ENCODE measurements at places on chromosomes 1 and 21.

GRCh38 chr1:62637392-62638105, 40.2 kb downstream of the ANGPTL3 start:
- peak; percentile 24 for DNase-seq

- DNase-seq = peak; percentile 8
These were observed 60.5 kb downstream of the ATP1A1 start for GRCh38 chr1:116433275-116434257.

DNA sequence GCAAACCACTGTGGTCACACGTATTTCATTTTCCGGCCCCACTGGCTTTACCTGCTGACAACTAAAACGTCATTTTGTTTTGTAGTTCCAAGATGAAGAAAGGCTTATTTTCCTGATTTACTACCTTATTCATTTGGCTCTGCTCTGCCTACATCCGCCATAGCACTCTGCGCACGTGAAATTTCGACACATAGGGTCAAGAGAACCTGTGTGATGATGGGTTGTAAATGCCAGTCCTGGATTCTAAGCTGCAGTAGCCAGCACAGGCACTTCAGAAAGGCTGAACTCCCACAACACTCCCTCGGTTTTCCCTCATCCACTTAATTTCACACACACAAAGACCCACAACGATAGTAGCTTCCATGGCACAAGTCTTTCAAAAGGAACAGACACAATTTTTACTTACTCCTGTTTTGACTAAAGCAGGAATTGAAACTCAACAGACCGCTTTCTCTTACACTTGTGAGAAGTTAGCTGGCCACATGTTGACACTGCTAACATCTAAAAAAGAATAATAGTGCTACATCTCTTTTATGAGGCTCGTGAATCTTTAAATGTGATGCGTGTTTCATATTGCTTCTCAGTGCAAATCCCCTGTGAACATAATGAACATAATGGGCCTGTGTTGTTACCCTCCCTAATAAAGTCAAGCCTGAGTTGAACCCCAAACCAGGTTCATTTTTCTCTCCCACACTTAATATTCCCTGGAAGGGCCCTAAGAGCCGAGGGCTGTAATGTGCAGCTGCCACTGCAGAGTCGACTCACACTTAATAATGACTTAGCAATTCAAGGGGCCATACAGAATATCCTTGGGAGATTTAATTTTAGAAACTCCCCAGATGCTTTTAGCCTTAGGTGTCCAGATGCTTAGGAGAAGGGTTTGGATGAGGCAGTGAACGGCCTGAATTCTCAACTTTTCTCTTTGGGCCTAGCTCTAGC, 1.5 kb upstream of the RUNX1 start:
- peak; percentile 35 for DNase-seq

GRCh38 chr1:22953740-22954141, 18.9 kb downstream of the LACTBL1 start:
- no peak for DNase-seq

DNA sequence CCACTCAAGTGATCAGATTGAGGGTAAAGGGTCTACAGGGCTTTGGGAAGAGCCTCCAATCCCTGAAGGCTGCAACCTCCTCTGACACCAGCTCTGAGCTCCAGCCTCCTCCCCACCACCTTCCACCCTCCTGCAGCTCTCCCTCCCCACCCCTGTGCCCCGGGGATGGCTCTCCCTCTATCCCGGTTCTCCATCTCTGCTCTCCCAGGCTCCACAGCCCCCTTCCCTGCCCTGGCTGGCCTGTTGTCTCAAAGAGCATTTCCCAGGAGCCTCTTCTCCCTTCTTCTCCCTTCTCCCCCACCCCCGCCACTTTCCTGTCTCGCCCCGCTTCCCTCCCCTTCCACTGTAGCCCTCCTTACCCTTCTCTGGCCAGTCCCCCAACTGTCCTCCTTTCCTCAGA, 1.1 kb downstream of the PLEKHA6 start:
- no peak for DNase-seq

DNA sequence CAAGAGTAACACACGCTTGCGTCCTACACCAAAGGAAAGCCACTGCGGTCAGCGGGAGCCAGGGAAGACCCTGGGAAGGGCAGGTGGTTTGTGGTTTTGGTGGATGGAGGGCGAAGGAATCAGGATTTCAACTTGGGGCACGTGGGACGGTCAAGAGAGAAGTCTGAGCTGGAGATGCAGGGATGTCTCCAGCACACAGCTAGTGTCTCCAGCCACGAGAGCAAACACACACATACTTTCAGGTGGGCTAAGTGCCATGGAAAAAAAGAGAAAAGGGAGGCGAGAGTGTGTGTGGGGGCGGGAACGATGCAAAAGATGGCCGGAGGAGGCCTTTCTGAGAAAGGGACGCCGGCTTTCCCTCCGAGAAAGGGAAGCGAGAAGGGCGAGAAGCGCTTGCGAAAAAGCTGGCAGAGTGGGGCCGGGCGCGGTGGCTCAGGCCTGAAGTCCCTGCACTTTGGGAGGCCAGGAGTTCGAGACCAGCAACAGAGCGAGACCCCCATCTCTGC, 1.4 kb upstream of the SRRM1 start:
- DNase-seq = peak; percentile 68

- DNase-seq = no peak
These were observed 51.3 kb upstream of the BCL10 start for GRCh38 chr1:85327759-85328158.

- no peak for DNase-seq
These were observed 32.7 kb upstream of the ZBTB40 start for GRCh38 chr1:22418933-22419382.

DNA sequence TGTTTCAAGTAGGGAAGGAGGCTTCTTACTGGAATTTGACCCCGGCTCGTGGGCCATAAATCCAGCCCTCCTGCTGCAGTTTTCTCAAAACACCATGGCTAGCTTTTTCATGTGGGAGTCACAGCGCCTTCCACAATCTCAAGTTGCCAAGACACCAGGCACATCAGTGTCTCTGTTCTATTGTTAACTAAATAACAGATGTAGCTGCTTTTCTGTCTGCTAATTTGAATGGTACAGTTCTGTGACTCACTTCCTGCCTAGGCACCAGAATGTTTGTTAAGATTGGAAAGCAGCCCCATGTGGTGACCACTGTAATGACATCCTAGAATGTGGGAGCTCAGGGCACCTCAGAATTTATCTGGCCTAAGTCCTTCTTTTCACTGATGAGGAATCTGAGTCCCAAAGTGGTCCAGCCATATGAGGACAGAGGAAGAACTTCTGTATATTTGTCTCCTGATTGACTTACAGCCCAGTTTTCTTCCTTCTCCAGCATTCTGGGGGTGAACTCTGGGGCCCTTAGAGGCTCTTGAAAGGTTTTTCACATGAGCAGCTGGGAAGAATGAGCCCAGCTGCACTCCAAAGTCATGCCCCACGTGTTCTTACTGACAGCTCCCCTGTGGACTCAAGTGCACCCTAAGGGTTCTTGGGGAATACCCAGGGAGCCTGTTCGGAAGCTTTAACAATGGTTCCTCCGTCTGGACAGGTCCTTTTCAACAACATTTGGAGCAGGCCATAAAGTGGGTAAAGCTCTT, 27.5 kb downstream of the TRIM45 start:
- DNase-seq = peak; percentile 72

GRCh38 chr1:117860896-117861610, 68.4 kb downstream of the GDAP2 start:
- no peak for DNase-seq

GRCh38 chr1:171884475-171884874, 43.2 kb downstream of the DNM3 start:
- no peak for DNase-seq

- peak; percentile 86 for DNase-seq
These were observed 128.8 kb downstream of the ADSS2 start for GRCh38 chr1:244322791-244323521.

DNA sequence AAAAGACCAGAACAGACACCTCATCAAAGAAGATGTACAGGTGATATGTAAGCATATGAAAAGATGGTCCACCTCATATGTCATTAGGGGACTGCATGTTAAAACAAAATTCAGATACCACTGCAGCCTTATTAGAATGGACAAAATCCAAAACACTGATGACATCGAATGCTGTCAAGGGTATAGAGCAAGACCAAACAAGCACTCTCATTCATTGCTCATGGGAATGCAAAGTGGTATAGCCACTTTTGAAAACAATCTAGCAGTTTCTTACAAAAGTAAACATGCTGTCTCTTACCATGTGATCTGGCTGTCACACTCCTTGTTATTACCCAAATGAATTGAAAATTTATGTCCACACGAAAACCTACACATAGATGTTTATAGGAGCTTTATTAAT, 426.6 kb upstream of the ESRRG start:
- no peak for DNase-seq

GRCh38 chr21:39385299-39386145, 36.6 kb upstream of the HMGN1 start:
- peak; percentile 94 for DNase-seq

DNA sequence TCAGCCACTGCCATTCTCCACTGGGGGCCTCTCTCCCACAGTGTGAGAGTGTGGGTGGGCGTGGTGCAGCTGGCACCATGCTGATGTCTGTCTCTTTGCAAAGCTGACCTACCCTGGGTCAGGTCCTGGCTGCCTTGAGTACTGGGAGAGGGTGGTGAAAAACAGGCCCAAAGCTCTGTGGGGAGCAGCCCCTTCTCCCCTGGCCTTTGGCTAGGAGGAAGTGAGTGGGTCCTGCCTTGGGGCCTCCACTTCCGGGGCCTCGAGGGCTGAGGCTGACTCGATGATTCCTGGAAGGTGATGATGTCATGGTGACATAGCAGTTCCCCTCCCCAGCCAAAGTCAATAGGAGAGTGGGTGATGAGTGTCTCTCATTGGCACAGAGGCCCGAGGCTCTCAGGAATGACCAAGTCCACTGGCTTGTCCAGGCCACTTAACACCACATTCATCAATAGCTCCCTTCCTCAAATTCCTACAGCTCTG, 53.0 kb downstream of the IER5 start:
- peak; percentile 50 for DNase-seq

- DNase-seq = peak; percentile 84
These were observed 38.2 kb upstream of the H6PD start for GRCh38 chr1:9196129-9197040.

DNA sequence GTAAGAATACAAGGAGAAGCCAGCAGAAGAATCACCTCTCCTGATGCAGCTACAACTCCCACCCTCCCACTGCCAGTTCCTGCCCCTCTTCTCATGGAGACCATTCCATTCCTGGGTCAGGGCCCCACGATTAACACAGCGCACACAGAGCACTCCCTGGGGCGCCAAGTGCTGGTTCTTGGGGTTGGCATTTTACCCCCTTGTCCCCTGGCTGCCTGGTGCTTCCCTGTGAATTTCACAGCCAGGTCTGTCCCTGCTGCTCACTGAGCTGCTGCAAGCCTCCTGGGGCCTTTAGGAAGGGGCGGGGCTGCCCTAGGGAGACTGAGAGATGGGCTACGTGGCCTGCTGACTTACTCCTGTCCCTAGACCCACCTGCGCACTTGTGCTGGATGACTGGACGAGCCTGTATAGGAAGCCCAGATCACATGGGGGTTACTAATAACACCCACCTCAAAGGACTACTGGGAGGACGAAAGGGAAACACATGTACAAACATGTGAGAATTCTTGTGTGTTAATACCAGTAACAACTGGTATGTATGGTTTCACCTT, 4.8 kb downstream of the ZNF672 start:
- DNase-seq = no peak

DNA sequence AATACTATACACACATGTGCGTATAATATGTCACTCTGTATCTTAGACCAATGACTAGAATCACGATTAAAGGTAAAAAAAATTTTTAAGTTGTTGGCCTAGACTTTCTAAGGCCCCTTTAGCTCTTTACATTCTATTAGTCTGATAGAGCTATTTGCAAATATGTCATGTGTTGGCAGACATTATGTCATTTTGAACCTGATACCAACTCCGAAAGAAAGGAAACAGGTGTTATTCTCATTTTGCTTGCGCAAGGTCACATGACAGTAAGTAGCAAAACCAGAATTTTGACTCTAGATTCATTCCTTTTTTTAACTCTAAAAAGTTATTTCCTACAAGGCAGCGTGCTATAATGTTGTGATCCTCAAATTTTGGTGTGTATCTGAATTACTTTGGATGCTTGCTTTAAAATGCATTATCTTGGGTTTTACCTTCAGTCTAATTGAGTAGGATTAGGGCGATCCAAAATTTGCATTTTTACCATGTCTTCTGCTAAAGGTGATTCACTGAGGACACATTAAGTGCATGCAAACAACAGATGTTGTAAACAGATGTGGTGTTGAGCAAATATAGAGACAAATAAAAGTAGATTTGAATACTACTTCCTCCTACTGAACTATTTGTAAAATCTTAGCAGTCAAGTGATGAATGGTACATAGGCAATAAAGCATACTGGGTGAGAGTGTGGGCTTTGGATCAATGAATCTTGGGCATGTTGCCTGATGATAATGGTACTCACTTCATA, 63.5 kb upstream of the KIAA1614 start:
- peak; percentile 10 for DNase-seq

DNA sequence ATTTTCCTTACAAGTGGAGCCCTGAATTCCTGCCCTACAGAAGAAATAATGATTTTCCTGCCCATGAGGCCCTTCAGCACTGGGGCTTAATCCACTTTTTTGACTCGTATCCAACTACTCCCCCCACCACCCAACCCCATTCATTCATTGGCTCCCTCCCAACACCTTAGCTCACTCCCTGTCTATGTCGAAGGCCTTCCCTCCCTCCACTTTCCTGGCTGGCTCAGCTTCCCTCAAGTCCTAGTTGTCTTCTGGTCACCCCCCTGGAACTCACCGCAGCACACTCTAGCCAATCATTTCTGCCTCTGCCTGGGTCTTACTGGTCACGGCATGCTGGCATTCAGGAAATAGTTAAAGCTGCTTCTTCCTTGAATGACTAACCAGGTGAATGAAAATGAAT, 118.9 kb downstream of the PGBD5 start:
- no peak for DNase-seq

- peak; percentile 76 for DNase-seq
These were observed 22.3 kb upstream of the PLA2G4A start for GRCh38 chr1:186806477-186806876.

DNA sequence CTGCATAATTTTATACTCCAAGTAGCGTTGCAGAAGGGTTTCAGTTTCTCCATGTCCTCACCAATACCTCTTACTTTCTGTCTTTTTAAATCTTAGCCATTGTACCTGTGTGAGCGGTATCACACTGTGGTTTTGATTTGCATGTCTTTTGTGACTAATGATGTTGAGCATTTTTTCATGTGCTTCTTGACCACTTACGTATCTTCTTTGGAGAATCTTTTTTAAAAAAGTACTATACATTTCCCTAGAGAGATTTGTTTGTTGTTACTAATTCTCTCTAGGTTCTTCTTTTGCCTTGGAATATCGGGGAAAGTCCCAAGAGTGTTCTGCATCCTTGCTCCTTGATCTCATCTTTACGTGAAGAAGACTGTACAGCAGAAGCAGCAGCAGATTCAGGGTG, 81.8 kb upstream of the WARS2 start:
- DNase-seq = no peak

GRCh38 chr1:41330588-41331545, 30.4 kb upstream of the FOXO6 start:
- peak; percentile 46 for DNase-seq

DNA sequence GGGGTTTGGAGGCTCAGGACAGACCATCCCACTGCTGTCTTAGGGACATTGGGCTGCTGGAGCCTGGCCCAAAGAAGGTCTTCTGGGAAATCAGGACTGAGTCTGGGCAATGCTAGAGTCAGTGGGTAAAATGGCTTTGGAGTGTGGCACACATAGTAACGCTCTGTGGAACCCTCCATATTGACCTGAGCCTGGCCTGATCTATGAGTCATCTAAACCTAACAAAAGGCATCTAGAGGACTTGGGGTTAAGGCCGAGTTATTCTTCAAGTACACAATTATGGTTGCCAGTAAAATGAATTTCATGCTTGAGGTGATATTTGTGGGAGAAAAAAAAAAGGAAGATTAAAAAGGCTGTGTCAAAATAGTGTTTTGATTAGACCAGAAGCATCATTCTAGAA, 77.7 kb downstream of the ST6GALNAC5 start:
- DNase-seq = no peak

GRCh38 chr1:178282949-178283367, 189.1 kb downstream of the RASAL2 start:
- DNase-seq = peak; percentile 71
